ENCODE measurements at places on chromosomes 5 and 9.

- no peak for DNase-seq
Measured at GRCh38 chr5:67047160-67047559, 149.4 kb downstream of the CD180 start.

DNA sequence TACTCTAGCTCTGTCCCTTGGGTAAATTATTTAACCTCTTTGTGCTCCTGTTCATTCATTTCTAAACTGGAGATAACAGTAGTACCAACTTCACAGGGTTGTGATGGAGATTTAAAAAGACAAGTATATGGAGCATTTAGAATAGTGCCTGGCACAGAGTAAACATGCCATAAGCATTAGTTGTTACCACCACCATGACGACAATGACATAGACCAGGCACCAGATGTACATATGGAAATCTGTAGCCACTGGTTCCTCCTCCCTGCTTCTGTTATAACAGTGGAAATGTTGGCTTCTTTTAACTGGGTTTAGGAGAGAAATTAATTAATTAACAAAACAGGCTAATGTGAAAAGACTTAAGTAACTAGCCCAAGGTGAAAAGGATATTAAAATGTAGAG is 217.5 kb downstream of the DENND1A start:
- DNase-seq = no peak

GRCh38 chr5:148806520-148806931 is 19.9 kb upstream of the ADRB2 start:
- peak; percentile 54 for DNase-seq

DNA sequence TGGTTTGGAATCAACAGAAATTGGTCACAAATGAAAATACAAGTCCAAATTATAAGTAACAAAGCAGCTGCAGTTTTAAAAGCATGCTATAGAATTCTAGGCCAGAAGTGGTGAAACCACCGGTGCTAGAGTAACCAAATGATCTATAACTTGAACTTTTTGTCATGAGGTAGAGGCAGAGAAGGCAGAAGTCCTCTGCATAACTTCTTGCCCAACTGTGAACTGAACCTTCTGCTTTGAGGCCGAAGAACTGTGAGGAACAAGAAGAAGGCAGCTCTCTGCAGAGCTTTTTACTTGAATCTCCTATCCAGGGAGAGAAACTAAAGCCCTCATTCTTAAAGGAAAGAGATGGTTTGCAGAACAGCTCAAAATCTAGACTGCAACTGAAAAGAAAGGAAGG is 36.2 kb upstream of the TENT2 start:
- no peak for DNase-seq

- DNase-seq = peak; percentile 56
Measured at GRCh38 chr9:129525656-129526196, 95.2 kb downstream of the C9orf50 start.

DNA sequence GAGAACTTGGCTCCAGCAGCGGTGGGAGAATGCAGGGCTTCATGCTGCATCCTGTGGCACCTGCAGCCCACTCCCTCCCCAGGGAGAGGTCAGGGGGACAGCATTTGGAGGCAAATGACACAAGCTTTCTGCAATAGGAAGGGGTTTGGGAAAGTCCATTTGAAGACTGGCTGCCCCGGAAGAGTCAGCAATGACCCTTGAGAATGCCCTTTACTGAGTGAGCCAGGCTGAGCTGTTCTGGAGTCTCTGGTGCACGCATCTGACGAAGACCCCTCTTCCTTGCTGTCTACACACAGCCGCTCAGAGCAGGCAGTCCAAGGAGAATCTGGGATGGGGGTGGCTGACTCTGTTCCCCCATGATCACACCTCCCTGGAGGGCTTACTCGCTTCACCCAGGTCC is 5.5 kb upstream of the NXNL2 start:
- no peak for DNase-seq

GRCh38 chr5:59418808-59419207 is 474.7 kb downstream of the PDE4D start:
- DNase-seq = no peak

DNA sequence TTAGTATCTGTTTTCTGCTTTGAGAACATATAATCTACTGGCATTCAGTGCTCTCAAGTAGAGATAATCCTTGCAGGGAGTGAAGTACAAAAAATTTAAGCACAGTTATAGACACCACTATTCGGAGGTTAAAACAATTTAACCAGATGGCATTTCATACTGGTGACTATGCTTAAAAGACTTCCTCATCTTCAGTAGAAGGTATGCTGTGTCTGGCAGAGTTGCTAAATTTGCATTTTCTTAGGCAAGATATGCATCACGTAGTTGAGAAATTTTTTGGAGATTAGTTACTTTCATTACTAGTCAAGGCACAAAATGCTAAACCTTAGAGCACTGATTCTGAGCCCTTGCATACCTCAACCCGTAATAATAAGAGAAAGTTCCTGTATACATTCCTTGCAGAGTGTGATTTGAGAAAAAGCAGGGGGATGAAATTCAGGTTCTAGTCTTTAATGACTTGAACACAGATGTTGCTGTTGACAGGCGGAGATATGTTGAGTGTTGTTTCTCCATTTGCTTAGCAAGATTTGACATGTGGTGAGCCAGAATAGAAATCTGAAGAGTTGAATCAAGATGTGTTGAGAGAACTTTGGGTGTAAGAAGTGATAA is 70.8 kb upstream of the STARD4 start:
- peak; percentile 8 for DNase-seq

DNA sequence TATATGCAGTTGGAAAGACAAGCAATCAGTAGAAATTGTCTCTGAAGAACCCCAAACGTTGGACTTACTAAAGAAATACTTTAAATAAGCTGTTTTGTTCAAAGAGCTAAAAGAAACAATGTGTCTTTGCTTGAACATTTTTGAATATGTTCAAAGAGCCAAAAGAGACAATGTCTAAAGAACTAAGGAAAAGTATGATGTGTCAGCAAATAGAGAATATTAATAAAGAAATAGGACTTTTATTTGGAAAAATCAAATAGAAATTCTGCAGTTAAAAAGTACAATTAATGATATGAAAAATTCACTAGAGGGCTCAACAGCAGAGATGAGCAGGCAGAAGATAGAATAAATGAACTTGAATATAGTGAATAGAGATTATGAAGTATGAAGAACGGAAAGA is 19.2 kb downstream of the TAS2R1 start:
- DNase-seq = no peak
